Peyer's patch (tissue), 4 donors: ENCODE measurements at places on chromosomes 13 and 19.
A peak's percentile ranks its signal among the peaks of the same experiment; 100 is the strongest.

- no peak for DNase-seq
These were observed 1.9 kb upstream of the TMEM59L start for GRCh38 chr19:18610556-18611326.

GRCh38 chr13:59345311-59345710, 818.4 kb downstream of the DIAPH3 start:
- DNase-seq: no peak

DNA sequence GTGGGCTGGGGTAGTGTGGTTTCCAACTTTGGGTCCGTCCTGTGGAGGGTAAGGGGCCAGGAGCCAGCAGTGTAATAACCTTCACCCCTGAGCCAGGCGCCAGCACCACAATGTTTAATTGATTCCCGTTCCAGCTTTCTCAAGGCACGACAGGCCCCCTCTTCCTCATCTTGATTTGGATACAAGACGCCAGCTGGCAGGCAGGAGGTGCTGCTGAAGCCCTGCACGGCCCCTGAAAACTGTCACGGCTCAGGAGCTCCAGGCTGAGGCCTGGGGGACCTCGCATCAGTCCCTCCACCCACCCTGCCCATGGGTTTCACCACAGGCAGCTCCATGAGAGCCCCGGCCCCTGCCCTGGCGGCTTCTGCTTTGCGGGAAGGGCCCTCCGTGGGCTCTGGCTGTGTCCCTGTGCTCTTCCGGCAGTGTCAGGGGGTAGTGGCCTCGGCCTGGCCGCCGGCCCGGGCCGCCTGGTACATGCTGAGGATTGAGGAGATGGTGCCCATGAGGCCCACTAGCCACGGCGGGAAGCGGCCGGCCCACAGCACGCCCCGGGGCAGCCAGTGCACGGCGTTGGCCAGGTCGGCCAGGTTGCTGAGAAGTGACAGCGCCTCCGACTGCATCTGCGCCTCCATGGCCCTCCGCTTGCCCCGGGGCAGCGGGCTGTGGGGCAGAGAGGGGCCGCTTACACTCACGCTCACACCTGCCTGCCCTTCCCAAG, 11.9 kb downstream of the PEX11G start:
- DNase-seq: no peak

DNA sequence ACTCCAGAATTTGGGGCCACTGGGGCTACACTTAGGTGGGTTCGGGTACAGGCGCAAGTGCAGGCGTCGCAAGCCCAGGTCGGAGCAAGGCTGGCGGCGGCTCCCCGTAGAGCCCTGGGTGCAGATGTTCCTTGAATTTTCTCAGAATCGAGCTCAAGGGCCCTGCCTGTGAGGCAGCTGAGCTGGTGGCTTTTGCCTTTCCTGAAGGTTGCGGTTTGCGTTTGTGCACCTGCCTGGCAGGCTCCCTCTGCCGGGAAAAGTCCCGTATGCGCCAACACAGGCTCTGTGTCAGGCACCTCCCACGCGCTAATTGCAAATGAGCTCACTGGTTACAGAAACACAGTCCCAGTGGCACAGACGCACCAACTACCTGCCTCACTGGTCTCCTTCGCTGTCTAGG, 5.9 kb downstream of the DOHH start:
- no peak for DNase-seq

DNA sequence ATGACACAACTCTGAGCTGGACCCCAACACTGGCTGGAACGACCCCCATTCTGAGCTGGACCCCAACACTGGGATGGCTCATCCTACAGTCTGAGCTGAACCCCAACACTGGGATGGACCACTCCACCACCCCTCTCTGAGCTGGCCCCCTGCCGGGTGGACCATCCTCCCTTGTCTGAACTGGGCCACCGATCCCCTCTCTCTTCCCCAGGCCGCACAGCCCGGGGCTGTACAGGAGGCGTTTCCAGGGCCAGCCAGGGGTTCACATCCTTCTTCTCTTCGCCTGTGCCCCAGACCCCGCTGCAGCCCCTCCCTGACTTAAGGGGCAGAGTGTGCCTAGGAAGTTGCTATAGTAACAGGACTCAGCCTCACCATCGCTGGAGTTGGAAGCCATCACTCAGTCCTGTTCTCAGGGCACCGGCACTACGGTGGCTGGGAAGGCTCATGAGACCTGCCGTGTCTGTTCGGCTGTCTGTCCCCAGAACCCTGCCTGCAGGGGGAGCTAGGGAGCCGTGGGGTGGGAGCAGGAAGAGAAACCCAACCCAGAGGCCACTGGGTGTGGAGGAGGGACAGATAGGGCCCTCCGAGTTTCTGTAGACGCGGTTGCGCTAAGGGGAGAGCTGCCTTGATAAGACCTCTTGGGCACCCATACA, 3.7 kb downstream of the PRKACA start:
- DNase-seq: peak; percentile 56

GRCh38 chr13:89968470-89968869, 1379.0 kb upstream of the MIR17HG start:
- DNase-seq: no peak

DNA sequence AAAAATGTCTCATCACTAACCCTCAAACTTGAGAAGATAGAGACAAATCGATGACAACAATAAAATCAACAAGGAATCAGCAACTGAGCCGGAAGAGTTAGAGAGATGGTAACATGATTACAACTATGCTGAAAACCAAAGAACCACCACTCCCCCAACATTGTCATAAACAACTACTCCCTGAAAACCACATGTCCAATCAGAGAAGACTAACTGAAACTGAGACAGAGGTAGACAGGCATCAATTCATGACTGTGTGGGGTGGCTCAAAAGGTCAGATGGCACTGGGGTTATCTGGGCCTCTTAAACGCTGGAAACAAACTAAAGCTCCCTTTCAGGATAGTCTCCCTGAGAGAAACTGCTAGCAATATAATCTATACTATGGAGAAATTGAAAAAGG, 488.8 kb downstream of the KCTD12 start:
- no peak for DNase-seq

DNA sequence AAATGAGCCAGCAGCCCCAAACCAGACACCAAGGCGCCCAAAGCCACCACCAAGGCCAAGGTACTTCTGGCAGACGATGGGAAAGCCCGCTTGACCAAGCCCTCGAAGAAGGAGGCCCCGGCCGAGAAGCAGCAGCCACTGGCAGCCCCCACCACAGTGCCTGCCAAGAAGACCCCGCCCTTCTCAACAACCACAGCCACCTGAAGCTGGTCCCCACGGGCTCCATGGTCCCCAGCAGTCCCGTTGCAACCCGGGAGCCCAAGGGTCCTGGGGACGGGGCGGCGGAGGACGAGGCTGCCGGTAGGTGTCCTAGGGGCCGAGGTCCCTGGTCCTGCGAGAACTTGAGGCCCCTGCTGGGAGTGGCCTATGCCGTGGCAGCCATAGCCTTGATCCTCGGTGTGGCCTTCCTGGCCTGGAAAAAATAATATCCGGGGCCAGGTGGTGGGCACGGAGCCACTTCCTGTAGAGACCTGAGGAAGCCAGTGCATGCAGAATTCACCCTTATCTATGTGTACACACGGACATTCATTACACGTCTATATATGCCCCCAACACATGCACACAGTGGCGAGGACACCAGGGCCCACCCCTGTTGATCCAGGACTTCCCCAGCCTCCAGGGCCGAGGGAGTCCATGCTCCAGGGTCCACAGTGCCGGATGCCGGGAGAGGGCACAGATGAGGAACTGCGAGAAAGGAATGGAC, 13.8 kb downstream of the C1QTNF9 start:
- DNase-seq: no peak

DNA sequence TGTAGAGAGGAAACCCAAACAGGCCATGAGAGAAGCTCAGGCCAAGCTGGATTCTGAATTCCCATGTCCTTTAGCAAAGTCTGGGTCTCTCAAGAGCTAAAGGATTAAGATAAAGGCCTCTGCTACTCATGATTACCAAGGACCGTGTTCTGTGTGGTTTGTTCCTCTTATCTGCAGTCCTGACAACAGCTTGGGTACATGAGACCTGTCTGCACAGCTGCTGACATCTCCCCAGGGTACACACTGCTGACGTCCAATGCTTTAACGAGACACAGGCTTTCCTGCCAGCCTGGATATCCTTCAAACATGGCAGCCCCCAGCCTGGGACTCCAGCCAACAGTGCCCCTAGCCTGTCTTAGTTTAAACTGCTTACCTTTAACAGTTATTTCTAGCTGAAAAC, 211.0 kb downstream of the SLC7A1 start:
- no peak for DNase-seq

DNA sequence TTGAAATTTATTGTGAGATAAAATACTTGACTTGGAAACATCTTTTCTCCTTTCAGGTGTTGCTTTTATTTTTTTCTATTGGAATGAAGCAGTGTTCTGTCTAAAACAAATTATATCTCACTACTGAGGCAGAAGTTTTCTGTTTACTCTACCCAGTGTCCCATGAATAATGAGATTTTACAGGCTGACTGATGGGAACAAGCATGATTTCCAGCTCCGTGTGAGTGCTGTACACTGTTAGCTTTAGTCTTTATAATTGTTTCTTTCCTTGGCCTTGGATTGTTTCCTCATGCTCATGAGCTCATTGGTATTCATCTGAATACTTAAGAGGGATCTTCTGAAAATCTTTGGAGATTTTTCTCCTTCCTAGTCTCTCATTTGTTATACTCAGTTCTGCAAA, 2049.5 kb upstream of the PRR20A start:
- DNase-seq: no peak

- DNase-seq: no peak
These were observed 13.4 kb downstream of the QPCTL start for GRCh38 chr19:45705710-45706415.

GRCh38 chr13:44763615-44764301, 187.6 kb upstream of the TSC22D1 start:
- peak; percentile 63 for DNase-seq

DNA sequence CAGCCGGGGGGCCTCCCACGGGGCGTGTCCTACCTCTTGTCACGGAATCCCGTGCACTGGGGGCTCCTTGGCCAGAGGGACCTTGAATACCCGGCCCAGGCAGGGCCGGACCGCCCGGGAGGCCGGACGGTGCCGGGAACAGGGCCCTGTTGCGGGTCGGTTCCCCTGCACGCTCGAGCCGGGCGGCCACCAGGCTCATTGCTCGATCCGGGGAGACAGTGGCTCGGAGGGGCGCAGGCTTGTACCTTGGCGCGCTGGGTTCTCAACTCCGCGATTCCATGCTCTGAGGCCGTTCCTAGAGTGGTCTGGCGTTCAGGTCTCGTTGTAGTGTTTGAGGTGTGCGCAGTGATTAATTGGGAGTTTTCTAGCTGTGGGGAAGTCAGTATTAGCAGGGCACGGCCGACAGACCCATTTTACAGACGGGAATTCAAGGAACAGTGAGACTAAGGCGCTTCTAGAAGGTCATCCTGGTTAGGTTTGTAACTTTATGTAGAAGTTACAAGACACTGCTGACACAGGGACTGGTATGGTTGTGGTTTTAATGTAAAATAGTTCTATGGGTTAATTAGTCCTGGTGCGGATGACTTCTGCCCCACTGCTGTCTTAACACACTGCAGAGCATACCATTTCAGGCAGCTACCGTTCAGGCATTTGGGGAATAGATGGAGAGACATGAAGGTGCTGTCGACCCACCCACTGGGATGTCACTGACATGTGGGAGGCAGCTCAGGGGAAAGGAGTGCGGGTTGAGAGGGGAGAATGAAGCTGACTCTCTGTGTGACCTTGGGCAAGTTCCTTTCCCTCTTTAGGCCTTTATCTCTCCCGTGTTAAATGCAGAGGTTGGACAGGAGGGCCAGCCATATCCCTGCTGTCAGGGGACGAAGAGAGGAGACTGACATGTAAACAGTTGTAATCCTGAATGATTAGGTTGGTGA, 592 bp downstream of the CLPTM1 start:
- no peak for DNase-seq

DNA sequence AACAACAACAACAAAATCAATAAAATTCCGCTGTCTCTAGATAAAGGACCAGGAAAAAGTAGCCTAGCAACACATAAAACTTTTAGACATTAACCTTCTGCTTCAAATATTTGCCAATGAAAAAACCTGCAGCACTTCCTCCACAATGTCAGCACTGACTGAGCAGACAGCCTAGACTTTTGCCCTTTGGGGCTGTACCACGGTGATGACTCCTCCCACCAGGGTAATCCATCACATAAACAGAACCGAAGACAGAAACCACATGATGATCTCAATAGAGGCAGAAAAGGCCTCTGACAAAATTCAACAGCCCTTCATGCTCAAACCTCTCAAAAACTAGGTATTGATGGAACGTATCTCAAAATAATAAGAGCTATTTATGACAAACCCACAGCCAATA, 30.2 kb upstream of the TRPC4 start:
- no peak for DNase-seq

GRCh38 chr19:55640577-55641425, at the start of gene ZNF580:
TSS of gene ZNF580 (plus strand) at chr19:55641002. CDS start at chr19:55642509, 1,507 bp downstream.
- DNase-seq: peak; percentile 76

GRCh38 chr13:20174656-20175405, 14.0 kb upstream of the GJA3 start:
- peak; percentile 27 for DNase-seq

DNA sequence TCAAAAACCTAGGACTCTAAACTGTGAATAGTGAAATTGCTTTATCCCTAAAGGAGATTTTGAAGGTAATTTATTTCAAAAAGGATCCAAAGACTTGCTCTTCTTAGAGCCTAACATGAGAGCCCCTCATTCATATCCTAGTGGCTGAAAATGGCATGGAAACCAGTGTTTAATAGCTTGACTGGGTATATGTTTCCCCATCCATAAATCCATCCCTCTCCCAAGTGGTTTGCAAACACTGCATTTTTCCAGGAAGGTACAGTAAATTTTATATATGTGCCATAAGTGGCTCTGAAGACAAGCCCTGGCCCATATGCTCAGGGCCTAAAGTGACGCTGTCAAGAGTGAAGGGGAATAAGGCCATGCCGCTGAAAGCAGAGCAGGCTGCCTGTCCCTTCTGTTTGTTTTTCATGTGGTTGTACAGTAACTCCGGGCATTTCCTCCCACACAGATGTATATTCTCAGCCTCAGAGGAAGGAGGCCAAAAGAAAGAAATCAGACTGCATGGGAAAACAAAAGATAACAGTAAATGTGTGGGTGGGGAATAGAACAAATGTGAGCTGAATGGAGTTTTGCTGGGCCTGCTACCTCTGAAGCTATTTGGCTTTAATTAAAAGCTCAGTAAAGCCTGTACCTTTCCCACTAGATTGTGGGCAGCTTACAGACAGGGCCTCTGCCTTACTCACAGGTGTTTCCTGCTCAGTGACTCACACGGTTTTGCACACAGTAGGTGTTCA, 181.9 kb downstream of the PCDH9 start:
- DNase-seq: no peak

DNA sequence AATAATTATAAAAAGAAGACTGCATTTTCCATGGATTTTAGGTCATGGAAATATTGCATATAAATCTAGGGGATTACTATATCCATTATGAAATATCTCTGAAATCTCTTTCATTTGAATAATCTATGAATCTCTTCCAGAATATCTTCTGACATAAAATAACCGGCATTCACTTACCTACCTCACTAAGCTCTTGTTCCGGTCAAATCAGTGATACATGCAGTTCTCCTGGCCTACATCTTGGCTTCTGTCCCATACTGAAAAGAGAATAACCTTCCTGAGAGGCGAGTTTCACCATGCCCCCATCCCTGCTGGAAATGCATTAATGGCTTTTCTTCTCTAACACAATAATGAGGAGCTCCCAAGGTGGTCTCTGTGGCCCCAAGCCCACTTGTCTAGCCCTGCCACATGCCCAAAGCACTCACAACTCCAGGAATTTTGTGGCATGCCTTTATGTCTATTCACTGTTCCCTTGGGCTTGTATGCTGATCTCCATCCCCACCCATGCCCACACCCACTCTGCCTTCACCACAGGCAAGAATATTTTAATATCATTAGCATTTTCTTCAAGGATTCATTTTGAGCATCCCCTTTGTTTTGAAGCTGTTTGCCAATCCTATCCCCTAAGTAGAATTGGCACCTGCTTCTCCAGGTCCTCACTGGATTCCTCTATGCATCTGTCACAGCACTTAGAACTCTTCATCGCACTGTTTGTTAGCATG, 401.6 kb downstream of the COG6 start:
- DNase-seq: no peak

GRCh38 chr13:94859278-94859691, 146.9 kb upstream of the SOX21 start:
- no peak for DNase-seq
